ENCODE measurements at places on chromosomes 6 and 20. TPM values are rescaled to one million over a fixed set of nuclear protein-coding genes. Genes with fewer than 3 reads are reported as not detected.

The AURKA gene
- total RNA-seq = 56.9 TPM

DNA sequence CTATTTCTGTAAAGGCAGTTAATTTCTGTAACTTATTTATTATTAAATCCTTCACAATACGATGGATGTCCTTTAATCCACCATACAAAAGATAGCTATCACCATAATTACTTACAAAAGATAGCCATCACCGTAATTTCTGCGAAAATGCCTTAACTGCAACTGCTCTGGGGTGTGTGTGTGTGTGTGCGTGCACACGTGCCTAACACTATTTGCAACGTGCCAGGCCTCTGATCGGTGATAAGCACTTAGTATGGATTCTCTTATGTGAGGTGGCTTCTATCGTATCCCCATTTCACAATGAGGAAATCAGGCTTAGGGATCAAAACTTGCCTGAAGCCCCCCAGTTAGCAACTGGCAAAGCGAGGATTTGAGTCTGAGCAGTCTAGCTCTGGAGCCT is 67.1 kb upstream of the RBM24 start:
- H3K27me3 ChIP-seq = no peaks in the 10 kb centered on the region
- no peaks in the 10 kb centered on the region for H3K4me1 ChIP-seq
- no peak overlapping the region for H3K4me3 ChIP-seq
- no peak for DNase-seq

The CLDN20 gene
- not detected for total RNA-seq

- H3K27me3 ChIP-seq = no peaks in the 10 kb centered on the region
- H3K4me1 ChIP-seq = no peaks in the 10 kb centered on the region
- H3K4me3 ChIP-seq = no peak overlapping the region
- no peak for DNase-seq
- no peaks in the 10 kb centered on the region for H3K36me3 ChIP-seq
- no peak overlapping the region for H3K27ac ChIP-seq
Observed at GRCh38 chr6:138211601-138212000, 6.7 kb downstream of the PBOV1 start.

DNA sequence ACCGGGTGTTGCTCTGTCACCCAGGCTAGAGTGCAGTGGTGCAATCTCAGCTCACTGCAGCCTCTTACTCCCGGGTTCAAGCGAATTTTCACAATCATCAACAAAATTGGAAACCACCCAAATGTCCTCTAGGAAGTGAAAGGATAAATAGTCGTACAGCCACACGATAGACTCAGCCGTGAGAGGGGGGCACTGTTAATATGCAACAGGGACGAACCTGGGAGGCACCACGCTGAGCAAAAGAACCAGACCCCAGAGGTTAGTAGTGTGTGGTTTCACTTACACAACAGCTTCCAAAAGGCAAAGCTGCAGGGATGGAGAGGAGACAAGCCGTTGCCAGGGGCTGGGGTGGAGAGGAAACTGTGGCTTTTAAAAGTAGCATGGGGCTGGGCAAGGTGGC is 30.1 kb upstream of the NTSR1 start:
- H3K36me3 ChIP-seq = no peaks in the 10 kb centered on the region
- no peak overlapping the region for H3K27ac ChIP-seq
- DNase-seq = no peak
- H3K27me3 ChIP-seq = no peaks in the 10 kb centered on the region
- no peak overlapping the region for H3K4me3 ChIP-seq
- H3K4me1 ChIP-seq = no peaks in the 10 kb centered on the region

The C20orf202 gene
- total RNA-seq = not detected

DNA sequence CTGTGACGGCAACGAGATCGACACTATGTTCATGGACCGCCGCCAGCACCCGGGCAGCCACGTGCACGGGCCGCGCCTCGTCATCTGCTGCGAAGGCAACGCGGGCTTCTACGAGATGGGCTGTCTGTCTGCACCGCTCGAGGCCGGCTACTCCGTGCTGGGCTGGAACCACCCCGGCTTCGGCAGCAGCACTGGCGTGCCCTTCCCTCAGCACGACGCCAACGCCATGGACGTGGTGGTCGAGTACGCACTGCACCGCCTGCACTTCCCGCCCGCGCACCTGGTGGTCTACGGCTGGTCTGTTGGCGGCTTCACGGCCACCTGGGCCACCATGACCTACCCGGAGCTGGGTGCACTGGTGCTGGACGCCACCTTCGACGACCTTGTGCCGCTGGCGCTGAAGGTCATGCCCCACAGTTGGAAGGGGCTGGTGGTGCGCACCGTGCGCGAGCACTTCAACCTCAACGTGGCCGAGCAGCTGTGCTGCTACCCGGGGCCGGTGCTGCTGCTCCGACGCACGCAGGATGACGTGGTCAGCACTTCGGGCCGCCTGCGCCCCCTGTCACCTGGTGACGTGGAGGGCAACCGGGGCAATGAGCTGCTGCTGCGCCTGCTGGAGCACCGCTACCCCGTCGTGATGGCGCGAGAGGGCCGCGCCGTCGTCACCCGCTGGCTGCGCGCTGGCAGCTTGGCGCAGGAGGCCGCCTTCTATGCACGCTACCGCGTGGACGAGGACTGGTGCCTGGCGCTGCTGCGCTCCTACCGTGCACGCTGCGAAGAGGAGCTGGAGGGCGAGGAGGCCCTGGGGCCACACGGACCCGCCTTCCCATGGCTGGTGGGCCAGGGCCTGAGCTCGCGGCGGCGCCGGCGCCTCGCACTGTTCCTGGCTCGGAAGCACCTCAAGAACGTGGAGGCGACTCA is 943 bp downstream of the ABHD16B start:
- H3K36me3 ChIP-seq = no peaks in the 10 kb centered on the region
- H3K27ac ChIP-seq = no peak overlapping the region
- H3K27me3 ChIP-seq = no peaks in the 10 kb centered on the region
- H3K4me3 ChIP-seq = no peak overlapping the region
- DNase-seq = no peak

The PAQR8 gene
- 6.0 TPM for total RNA-seq

DNA sequence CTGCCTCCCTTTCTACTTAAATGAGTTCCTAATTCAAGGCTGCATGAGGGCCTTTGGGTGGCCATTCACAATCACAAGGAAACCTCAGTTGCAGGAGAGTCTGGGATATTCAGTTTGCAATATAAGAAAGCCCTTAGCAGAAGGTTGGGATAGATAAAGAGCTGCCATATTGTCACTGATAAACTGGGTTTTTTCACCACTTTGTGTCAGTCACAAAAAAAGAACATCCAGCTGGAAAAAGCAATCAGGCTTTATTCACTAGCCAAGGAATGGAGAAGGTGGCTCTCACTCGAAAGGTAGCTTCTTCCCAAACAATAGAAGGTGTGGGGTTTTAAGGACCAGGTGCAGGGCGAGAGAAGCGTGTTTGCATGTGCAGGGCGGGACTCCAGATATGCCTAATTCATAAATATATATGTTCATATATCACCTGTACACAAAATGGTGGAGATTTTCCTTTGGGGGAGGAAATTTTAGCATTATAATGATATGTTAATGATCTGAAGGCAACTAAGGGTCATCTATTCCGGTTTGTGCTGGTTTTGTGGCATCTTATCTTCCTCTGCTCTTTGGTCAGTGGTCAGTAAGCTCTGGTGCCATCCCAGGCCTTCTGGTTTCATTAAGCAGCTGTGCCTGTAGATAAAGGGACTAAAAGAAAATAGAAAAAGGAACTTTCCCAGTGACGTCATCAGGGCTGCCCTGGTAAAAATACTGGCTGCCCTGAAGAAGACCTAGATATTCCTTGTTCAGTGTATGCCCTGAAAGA is 97.1 kb upstream of the IYD start:
- no peak overlapping the region for H3K4me3 ChIP-seq
- H3K4me1 ChIP-seq = no peaks in the 10 kb centered on the region
- no peaks in the 10 kb centered on the region for H3K27me3 ChIP-seq
- no peak overlapping the region for H3K27ac ChIP-seq
- DNase-seq = no peak
